ENCODE measurements at places on chromosomes 6 and 20.
A peak's percentile ranks its signal among the peaks of the same experiment; 100 is the strongest.

GRCh38 chr20:41011551-41012067 is 17.0 kb upstream of the TOP1 start:
- peak; percentile 17 for DNase-seq

- no peak for DNase-seq
These were observed 412.6 kb upstream of the PLCB4 start for GRCh38 chr20:8656335-8656734.

DNA sequence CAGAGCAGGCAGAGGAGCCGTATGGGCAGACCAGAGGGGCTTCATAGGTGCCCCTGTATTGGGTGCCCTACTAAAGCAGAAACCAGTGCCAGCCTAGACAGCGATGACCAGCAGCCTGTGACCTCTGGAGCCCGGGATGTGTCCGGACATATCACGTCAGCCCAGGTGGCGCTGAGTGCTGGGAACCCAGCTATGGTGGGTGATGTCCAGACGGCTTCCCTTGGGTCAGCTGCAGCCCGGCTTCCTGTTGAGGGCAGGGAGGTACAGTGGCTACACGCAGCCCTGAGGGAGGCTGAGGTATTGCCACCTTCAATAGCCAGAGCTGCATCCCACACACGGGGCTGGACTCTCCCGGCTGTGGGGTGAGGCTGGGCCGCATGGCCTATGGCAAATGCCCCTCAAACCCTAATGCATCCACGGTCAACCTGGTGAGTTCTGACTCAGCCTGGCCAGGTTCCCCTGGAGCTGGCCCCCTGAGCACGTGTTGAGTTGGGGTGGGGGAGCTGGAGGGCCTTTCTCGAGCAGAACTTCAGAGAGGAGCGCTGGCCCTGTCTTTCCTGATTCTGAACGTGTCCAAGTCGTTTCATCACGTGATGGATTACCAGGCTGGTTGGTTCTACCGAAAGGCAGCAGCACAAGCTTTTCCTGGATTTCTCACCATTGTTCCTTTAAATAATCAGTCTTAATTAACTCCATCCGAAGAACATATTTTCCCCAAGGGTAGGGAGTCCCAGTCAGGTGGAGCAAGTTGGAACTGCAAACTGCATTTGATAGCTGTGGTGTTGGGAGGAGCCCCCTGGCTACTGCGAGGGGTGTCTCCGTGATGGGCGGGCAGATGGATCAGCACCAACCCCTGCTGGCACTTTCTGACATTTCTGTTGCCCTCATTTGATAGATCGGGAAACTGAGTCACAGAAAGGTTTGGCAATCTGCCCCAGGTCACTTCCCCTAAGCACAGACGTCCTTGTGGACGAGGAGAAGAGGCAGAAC is 7.1 kb upstream of the MYT1 start:
- DNase-seq: no peak

DNA sequence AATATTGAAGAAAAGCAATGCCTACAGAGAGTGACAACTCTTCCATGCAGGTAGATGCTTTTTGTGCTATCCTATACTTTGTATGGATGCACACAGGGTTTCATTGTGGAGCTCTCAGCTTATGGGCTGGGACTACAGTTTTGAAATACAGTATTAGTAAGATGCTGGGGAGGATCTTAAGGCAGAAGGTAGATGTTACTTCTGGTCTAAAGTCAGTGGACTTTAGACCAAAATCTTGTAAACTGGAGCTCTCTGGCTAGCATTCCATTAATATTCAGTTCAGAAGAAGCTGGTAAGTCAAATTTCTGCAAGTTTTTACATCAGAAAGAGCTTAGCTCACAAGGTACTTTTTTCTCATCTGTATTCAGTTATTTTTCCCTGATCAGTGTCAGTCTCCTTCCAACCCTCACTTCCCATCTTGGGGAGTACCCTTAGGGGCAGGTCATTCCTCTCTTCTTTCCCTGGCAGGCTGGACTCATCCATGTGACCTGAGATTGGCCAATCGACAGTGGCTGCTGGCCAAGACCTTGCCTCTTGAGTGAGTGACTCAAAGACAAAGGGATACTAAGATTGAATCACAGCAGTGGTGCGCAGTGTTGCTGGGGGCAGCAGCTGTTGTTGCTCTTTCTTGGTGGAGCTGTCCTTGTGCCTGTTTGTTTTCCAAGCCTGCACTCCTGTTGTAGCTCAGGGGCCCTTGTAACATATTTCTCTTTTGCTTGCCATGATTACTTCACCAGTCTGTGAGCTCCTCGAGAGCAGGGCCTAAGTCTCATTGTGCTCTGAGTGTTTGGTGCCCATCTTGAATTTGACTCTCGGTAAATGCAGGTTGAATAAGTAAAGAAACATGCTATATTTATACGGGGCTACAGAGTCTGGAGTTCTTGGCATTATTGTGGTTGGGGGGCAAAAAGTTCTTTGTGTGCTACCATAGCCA is 2.8 kb upstream of the PHF20 start:
- DNase-seq: peak; percentile 80

DNA sequence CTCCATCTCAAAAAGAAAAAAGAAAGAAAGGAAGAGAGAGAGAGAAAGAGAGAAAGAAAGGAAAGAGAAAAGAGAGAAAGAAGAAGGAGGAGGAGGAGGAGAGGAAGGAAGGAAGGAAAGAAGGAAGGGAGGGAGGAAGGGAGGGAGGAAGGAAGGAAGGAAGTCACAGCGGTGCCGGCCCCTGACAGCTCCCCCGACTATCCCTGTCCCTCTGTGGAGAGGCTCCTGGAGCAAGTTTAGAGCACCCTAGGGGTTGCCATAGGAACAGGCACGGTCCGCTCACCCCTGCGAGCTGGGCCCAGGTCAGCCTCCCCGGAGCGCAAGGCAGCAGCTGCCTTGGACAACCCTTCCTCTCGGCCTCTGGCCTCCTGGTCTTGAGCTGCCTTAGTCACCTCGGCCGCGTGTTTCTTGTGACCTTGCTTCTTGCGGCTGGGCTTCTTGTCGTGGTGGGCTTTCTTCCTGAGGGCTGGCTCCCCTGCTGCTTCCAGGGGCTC is 6.8 kb downstream of the BNIP5 start:
- no peak for DNase-seq

- no peak for DNase-seq
These were observed 20.2 kb upstream of the REV3L start for GRCh38 chr6:111503194-111503593.

DNA sequence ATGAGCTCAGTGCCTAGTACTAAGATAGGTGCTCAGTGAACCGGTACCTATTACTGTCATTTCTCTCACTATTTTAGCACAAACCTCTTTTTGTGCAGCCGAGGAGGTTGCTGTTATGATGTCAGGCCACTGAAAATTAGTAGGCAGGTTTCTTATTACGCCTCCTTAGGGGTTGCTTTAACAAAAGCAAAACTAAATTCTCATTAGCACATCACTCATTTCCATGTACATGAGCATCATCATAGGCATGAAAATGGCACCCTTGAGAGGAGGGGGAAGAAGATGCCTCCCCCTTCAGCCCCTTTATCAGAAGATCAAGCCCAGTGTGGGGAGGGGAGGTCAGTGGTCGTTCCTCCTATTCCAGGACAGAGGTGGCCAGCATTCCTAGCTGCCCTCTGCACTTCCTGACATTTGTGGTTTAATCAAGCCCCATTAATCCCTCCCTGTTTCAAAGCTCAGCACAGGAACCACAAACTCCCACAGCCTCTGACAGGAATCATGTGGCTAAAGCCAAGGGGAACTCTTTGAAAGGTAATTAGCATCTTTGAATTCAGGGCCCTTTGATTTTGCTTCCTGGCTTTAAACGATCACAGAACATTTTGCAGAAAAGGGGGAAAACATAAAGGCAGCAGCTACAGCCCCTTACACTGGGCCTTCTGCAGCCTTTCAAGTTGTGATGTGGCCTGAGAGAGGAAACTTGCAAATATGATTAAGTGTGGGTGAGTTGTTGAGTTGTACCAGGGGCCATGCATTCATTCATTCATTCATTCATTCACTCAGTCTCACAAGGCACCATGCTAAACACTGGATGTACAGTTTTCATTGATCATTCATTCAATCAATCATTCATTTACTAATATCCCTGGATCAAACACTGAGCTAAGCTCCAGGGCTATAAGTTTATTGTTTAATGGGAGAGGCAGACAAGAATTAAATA is 31.9 kb upstream of the PSMF1 start:
- no peak for DNase-seq
